Activated CD4-positive, CD25-positive, alpha-beta regulatory T cell treated with anti-CD3 and anti-CD28 coated beads, Interleukin-2, amount 50 U/mL, for 72 hours (primary cell): ENCODE measurements at places on chromosomes 1 and 21.

GRCh38 chr1:40862008-40862863 is at the start of gene CITED4:
TSS of gene CITED4 (minus strand) at chr1:40862363. CDS start at chr1:40862127, 236 bp downstream.
- DNase-seq: peak; percentile 96

DNA sequence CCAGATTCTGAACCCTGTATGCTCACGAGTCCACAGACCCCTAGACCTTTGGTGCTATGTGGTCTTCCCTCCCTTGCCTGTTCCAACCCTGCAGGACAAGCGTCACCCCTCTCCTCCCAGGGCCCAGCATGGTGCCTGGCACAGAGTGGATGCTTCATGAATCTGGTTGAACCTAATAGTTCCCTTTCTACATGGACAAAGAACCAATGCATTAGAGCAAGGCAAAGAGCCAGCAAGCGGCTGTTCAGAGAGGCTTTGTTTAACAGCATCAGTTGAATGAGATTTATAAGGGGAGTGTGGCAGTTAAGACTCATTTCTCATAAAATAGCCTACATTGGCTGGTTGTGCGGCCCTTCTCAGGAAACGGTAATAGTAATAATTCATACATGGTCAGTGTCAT is 14.9 kb downstream of the SLC26A9 start:
- no peak for DNase-seq

GRCh38 chr1:243535014-243535413 is 279.2 kb downstream of the SDCCAG8 start:
- no peak for DNase-seq

DNA sequence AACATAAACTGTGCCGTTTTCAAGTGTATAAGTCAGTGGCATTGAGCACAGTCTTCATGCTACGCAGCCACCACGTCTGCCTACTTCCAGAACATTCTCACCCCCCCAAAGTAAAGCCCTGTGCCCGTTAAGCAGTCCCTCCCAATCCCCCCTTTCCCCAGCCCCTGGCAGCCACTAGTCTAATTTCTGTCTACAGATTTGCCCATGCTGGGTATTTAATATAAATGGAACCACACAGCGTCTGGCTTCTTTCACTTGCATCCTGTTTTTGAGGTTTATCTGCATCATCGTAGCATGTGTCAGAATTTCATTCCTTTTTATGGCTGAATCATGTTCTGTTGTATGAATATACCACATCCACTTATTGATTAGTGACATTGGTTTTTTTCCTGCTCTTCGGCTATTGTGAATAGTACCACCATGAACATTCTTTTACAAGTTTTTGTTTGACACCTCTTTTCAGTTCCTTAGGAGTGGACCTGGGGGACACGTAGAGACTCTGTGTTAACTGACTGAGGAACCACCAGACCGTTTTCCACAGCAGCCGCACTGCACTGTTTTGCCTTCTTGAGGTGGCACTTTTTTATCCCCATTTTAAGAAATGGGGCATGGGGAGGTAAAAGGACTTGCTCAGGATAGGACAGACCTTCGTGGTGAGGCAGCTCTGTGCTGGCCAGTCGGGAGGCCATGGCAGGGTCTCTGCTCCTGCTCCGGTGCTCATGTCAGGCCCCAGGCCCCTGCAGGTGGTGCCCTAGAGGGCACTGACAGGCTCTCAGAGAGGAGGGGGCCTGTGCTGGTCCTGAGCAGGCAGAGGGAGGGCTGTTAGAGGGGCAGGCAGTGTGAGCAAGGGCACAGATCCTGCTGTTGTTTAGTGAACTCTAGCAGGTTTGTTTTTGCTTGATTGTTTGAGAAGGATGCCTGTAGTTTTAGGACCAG is 123.8 kb downstream of the PCBP3 start:
- DNase-seq: no peak

DNA sequence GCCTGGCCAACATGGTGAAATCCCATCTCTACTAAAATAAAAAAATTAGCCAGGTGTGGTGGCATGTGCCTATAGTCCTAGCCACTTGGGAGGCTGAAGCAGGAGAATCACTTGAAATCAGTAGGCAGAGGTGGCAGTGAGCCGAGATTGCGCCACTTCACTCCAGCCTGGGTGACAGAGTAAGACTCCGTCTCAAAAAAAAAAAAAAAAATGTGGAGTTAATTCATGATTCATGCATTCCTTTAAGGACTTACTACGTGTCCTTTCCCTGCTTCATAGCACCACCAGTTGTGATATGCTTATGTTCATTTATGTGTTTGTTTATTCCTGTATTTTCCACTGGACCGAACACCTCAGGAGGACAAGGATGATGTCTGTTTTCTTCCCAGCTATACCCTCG is 12.7 kb upstream of the PRELP start:
- DNase-seq: no peak

DNA sequence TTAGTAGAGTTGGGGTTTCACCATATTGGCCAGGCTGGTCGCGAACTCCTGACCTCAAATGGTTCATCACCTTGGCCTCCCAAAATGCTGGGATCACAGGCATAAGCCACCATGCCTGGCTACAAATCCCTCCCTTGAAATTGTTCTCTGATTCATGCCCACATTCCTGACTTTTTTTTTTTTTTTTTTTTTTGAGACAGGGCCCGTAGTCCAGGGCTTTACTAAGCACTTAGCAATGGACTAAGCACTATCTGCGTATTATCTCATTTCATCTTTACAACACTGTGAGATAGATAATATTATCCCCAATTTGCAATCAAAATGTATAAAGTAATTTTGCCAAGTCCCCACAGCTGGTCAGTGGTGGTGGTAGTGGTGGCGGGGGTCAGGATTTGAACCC is 58.9 kb downstream of the VWA5B1 start:
- no peak for DNase-seq

DNA sequence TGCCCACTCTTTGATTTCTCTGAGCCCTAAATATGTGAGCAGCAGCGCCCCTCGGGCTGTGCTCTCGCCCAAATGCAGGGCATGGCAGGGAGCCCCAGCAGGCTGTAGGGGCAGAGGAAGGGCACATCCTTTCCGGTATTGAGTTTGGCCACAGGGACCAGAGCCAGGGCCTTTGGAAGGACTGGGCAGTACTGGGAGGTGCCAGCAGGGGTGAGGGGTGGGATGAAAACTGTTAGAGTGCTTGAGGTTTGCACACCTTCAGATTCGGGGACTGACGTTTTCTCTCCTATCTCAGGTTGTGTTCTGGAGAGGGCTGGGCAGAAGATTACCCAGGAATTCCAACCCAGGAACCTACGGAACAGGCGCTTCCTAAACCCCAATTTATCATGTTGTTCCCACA is 2.2 kb upstream of the ATP1A2 start:
- no peak for DNase-seq

- no peak for DNase-seq
These were observed 344.1 kb upstream of the VAMP3 start for GRCh38 chr1:7426780-7427604.

DNA sequence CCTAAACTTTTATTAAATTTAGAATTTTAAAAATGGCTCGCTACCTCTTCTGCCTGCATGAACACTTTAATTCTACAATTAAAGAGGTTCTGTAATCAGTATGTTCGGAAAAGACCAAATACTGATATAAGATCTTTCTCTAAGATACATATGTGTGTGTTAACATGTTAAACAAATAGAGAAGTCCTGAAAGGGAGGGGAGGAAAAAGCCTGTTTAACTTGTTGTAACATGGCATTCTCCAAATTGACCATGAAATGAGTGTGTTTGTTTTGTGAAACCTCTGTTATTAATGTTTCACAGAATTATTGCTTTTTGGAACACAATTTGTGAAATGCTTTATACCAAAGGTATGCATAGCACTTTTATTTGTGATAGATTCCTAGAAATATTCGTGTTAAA is 77.0 kb downstream of the MARK1 start:
- no peak for DNase-seq

DNA sequence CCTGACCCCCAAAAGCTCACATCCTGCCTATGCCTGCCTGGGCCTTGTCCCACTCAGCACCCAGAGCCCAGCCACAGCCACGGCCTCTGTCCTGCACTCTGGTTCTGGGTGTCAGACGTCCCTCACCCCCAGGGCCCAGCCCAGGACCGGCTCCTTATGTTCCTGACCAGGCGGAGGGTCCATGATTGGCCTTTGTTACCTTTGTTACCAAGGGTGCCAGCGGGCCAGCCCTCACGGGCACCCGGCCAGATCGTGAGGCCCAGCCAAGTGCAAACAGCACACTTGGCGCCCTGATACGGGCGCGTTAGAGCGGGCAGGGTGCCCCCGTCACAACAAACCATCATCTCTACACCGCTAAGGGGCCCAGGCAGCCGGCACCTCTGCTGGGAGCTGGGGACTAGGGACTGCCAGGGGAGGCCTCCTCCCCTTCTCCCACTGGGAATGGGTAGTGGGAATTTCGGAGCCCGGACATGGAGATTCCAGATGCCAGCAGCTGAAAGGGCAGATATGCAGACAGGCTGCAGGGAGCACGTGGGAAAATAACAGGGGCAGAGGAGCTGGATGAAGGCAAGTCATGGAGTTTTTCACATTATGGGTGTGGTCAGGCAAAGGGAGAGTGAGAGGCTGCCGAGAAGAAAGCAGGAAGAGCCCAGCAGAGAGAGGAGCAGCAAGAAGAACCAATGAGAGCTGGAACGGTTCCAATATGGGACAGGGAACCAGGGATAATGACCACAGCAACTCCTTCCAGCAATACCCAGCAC is 22.1 kb downstream of the HSPG2 start:
- DNase-seq: no peak

DNA sequence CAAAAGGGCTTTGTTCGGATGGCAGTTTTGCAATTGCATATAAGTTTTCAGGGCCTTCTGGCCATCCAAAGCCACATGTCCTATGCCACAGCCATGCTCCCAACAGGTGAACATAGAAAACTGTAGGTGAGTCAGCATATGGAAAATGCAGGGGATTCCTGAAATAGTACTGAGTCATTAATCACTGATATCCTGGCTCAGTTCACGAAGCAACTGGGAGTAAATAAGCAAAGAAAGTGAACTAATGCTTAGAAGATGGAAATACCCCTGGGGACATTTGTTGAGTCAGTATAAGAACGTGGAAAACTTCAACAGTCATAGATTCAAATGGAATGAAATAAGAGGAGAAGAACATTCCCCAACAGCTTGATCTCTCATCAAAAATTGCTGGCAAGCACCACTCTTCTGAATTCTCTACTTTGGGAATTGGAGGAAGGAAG is 148.9 kb upstream of the RUNX1 start:
- DNase-seq: no peak

DNA sequence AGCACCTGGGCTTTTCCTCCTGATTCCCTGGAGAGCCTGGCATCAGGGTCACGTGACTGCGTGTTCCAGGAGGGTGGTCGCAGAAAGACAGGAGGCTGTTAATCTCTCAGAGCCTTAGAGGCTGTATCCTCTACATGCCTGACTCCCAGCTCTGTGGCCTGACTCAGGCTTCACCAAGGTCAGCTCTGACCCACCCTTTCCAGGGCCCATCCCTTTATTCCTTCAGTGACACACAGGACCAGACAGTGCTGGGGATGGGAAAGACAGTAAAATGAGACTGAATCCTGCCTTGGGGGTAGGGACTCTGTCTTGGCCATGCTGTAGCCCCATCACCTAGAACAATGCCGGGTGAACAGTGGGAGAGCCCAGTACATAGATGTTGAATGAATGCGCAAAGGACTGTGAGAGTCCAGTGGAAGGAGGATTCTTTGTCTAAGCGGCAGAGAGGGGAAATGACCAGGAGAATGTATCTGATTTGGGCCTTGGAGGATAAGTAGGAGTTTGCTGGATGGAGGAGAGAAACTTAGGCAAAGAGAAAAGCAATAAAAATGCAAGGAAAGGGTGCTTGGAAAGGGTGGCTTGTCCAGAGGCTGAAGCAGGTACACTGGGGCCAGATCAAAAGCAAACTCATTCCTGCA is 33.0 kb downstream of the EPHX1 start:
- DNase-seq: no peak

DNA sequence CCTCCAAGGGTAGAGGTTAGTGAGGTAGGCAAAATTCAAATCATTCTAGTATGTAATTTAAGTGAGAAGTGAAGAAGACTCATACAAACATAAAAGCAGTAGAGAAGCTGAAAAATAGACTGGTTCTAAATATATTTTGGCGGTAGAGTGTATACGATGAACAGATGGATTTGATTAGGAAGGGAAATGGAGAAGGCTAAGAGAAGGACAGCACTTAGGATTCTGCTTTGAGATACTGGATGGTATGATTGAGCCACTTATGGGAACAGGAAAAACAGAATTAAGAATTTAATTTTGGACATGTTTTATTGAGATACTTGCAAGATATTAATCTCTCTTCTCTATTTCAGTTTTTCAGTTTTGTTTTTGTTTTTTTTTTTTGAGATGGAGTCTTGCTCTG is 60.1 kb downstream of the EPB41 start:
- no peak for DNase-seq

DNA sequence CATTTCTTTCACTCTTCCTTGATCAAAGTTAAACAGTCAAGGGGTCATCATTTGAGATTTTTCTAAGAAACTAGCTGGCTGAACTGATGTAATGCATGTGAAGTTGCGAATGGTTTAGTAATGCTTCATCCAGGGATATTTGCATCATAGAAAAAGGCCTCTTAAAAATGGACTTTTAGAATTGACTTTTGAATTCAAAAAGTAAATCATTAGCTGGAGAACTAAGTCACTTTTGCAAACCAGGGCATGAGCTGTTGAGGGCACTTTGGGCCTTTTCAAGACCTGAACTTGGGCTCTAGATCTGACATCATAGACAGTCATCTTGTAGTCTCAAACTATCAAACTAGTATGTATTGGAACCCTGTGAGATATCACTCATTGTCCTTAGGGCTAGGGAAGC is 85.0 kb downstream of the GRIK1 start:
- no peak for DNase-seq

GRCh38 chr1:245872475-245872874 is 634.6 kb downstream of the SMYD3 start:
- DNase-seq: no peak

DNA sequence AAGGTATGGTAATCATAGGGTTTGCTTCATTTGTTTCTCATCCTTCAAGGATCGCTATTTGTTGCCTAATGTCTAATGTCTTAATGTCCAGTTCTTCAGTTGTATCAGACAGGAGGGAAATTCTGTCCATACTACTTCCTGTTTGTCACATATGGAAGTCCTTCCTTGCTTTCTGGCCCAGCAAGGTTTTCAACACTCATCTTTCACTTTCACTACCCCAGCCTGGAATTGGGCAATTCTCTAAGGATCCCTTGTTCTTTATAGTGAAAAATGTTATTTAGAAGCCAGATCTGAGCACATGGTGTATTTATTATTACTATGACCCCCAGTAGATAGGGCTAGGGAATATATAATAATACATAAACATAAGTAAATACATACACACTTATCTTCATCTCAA is 50.6 kb upstream of the SLC35A3 start:
- no peak for DNase-seq

- DNase-seq: no peak
These were observed 243.1 kb upstream of the CXADR start for GRCh38 chr21:17269760-17270159.

GRCh38 chr1:55646181-55646580 is 431.0 kb upstream of the USP24 start:
- DNase-seq: no peak

DNA sequence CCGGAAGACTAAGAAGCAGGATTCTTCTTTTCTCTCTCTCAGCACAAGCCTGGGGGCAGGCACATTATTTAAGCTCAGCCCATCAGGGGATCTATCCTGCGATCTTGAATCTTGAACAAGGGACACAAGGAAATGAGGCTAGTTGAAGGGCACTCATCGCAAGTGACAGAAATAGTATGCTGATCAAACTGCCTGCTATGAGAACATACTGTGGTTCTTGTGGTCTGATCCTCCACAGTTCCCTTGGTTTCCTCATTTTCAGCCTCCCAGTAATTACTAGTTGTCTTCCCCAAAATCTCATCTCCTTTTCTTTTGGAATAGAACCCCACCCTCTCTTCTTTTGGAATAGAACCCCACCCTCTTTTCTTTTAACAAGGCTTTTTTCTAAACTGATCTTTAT is 6.5 kb downstream of the ANKRD45 start:
- no peak for DNase-seq
